T-helper 2 cell (primary cell): ENCODE measurements at places on chromosomes 11 and 22.
A peak's percentile ranks its signal among the peaks of the same experiment; 100 is the strongest.

DNA sequence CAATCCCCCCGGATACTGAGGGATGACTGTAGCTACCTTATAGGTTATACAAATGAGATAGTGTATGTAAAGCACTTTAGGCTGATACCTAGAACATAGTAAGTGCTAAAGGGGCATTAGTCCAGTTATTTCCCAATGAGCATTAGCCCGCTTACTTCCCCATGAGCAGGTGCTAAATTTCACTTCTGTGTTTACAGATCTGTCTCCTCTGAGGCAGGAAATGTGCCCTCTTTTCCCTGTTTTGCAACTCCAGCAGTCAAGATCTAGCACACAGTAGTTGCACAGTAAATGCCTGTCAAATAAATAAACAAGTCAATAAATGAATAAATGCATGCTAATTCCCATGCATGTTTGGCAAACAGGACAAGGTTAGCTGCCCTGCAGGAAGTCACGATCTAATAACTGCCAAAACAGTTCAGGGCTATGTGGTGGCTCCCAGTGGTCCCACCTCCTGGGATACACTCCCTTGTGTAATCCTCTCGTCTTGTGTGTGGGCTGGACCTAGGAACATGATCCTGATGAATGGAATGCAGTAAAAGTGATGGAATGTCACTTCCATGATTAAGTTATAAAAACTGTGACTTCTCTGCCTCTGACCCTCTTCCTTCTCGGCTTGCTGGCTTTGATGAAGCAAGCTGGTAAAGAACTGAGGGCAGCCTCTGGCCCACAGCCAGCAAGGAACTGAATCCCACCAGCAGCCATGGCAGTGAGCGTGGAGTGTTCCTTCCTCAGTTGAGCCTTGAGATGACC lies 459.0 kb downstream of the SOX6 start:
- no peak for DNase-seq

DNA sequence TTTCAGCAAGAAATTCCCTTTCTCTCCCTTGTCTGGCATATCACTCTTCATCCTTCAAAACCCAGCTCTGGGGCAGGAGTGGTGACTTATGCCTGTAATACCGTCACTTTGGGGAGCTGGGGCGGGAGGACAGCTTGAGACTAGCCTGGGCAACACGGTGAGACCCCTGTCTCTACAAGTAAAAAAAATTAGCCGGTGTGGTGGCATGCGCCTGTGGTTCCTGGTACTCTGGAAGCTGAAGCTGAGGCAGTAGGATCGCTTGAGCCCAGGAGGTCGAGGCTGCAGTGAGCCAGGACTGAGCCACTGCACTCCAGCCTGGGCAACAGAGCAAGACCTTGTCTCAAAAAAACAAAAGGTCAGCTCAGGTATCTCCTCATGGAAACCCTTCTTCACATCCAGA lies 1.4 kb upstream of the RCE1 start:
- no peak for DNase-seq

DNA sequence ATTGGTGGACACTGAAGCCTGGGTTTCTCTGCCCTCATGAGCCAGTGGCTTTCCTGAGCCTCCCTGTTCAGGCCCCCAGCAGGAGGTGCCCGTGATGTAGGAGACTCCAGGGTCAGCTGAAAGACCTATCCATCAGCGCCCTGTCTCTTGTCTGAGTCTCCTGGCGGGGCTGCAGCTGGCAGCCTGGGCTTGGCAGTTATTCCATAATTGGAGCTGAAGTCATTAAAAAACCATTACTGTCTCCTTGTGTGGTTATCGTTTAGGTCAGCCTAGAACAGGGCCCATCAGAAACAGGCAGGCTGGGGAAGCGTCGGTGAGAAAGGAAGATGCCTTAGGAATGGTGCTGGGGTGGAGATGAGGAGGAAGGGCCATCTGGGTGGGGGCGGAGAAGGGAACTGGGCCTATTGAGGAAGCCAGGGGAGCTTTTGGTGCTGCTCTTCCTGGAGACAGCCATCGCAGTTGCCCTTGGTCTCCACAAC lies 5.0 kb downstream of the TUB start:
- DNase-seq = no peak

GRCh38 chr22:32721328-32722180 lies 80.0 kb upstream of the TIMP3 start:
- no peak for DNase-seq

GRCh38 chr22:29617922-29618629 lies 14.6 kb downstream of the NF2 start:
- peak; percentile 60 for DNase-seq

- DNase-seq = no peak
These were observed at the start of gene CCDC83 for GRCh38 chr11:85855341-85855656. Gene CCDC83, plus strand, starts transcription at chr11:85855383. Its CDS starts 9,741 bp downstream, at chr11:85865124.

DNA sequence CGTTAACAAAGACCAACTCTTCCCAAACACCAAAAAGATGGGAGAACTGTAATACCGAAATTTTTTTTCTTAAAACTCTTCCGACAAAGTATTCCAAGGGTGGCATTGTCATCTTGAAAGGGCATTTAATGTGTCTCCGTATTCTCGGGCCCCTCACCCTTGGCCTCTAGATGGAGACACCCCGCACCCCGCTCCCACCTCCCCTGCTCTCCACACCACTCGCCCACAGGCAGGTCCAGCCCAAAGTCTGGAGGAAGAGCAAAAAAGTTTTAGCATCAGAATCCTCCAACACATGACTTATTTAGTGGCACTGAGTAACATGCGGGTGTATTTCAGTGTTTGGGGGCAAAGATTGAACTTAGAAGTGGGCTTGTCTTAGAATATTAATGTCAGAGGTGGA lies 20.7 kb downstream of the SPATA19 start:
- no peak for DNase-seq

DNA sequence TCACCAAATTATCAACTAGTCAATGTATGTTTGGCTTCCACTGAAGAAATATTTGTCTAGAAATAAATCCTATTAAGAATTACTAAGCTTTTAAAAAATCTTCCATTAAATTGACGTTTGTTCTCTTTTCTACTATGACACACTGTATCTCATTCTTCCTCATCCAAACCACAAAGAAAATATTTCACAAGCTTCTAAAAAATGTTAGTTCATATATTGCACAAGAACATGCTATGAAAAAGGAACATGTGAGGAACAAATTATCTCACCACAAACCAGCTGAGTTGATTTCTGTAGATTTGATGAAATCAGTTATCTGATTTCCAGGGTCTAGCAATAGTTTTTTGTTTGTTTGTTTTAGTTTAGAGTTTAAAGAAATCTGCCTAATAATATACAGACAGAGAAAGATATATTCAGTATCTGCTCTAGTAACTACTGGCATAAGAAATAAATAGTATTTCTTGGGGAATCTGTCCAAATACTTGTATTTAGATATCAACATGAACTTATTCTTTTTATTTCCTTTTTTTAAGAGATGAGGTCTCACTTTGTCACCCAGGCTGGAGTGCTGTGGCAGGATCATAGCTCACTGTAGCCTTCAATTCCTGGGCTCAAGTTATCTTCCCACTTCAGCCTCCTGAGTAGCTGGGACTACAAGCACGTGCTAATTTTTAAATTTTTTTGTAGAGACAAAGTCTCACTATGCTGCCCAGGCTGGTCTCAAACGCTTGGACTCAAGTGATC lies 161.7 kb downstream of the ATG16L2 start:
- peak; percentile 80 for DNase-seq

DNA sequence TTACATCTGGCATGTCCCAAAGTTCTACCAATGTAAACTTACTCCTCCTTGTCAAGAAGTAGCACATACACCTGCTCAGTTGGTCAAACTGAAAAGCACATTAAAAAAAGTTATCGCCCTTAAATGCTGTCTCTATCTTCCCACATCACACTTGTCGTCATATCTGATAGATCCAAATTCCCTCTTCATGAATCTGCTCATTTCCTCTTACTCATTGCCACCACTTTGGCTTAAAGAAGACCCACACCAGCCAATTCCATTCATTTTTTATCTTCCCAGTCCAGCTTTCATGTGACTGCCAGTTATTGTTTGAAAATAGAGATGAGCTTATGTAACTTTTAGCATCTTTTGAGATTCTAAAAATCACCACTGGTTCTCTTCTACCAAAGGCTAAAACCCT lies 305.9 kb upstream of the MTNR1B start:
- no peak for DNase-seq

GRCh38 chr11:113255096-113255495 lies 59.3 kb upstream of the TTC12 start:
- DNase-seq = no peak

DNA sequence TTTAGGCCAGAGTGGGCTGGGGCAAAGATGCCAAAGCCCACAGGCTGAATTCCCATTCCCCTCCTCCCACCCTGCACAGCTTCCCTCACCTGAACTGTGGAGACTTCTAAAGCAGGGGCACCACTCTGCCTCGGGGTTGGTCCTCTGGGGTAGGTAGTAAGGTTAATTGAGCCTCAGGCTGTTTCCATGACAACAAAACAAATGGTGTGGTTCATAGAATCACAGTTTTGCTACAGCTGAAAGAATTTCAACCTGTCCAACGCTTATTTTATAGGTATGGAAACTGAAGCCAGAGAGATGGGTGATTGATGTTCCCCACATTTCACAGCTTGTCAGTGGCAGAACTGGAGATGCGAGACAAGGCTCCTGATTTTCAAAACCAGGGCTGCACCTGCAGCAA lies 109.5 kb downstream of the SNX19 start:
- no peak for DNase-seq

- DNase-seq = no peak
These were observed 206.9 kb downstream of the ADAMTS15 start for GRCh38 chr11:130655300-130655699.

- no peak for DNase-seq
These were observed 15.5 kb upstream of the LMO2 start for GRCh38 chr11:33907421-33907820.

- no peak for DNase-seq
These were observed 60.6 kb downstream of the SMCO4 start for GRCh38 chr11:93482556-93482955.
